ENCODE measurements at places on chromosomes 12 and 14.

DNA sequence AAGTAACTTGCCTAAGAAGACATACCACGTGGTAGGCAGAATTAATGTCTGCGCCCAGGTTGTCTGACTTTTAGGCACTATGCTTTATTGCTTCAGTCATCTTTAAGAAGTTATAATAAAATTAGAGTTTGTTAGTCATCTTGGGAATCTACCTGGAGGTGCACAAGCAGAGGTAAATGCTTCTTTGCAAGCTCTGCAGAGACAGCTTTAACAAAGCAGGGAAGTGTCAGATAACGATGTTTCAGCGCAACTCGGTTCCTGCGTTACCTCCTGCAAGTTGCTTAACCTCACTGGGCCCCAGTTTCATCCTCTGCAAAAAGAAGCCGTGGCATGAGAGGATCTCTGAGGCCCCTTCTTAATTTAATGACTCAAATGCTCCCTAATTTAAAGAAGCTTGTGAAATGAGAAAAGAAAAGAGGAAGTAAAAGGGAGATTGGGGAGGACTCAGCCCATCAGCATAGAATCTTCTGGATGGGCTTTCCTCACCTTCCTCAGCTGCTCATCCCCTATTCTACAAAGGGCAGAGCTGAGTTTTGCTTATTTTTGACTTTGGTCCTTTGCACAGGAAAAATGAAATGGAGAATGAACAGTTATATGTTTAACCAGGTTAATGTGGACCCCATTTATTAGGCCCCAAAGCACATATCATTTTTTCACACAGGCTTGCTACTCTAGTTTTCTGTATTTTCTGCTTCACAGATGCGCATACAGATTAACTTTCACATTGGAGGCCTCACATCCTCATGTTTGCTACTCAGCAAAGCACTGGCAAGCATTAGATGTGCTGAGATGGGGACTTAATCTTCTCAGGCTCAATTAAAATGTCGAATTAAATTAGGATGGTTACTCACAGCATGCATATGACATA lies 5.1 kb downstream of the ARHGDIB start:
- no peak for DNase-seq

- no peak for DNase-seq
Observed at GRCh38 chr14:60640859-60641741, 8.2 kb downstream of the SIX1 start.

DNA sequence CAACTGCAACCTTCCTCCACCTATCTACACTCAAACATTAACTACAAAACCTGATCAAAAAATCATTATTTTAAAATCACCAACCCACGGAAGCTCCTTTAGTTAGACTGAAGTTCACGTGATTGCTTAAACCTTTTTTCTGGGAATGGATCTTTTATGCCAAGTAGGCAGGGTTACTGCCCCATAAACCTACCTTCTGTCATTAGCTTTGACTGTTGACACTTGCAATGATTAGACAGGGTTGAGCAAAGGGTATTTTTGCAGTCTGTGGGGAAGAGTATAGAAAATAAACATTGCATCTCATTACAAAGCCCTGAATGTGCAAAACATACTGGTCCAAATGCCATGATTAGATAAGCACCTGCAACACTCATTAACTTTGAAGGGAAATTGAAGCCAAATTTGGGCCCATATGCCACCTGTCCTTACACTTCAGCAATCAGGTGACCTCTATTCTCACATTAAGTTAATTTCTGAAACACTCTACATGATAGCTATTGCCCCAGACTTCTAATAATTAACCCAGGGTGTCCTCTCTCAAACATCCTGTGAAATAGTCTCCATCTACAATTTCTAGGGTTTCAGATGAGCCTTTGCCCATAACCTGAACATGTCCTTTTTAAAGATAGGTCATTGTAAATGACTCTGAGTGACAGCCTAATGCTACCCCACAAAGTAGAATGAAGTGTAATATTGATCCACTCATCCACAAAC lies 156.0 kb upstream of the PLEKHG7 start:
- no peak for DNase-seq

DNA sequence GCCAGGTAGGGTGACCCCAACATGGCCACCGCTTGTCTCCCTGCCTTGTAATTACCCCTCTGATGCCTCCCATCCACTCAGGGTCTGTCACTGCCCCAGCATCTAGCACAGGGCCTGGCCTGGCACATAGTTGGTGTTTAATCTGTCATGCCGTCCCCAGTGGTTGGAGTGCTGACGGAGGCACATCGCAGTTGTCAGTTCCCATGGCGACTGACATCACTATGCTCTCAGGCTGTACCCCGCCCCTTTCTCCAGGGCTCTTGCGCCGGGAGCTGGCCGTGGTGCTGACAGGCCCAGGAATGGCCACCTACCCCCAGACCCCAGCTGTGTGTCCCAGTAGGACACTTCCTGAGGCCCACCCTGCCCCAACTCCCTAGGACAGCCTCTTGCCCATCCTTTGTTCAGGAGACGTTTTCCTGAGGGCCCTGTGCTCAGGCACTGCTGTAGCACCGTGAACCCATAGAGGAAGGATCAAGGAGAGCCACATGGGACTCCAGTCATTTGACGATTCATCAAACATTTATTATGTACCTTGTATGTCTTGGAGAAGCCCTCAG lies 23.0 kb downstream of the FAM222A start:
- DNase-seq = no peak

DNA sequence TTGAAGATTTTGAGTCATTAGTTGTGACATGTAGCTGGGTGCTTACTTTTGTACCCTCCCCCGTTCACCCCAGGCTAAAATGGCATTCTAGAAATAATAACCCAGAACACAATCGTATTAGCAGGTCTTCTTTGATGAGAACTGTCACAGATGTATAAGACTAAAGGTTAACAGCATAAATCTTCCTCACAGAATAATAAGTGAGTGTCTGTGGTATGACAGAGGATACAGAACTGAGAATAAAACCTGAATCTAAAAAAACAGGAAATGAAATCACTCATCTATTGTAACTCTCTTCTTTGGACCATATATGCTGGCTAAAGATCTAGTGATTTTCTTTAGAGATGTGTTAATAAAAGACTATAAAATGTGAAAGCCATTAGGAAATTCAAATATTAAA lies 746.6 kb downstream of the LRFN5 start:
- no peak for DNase-seq

DNA sequence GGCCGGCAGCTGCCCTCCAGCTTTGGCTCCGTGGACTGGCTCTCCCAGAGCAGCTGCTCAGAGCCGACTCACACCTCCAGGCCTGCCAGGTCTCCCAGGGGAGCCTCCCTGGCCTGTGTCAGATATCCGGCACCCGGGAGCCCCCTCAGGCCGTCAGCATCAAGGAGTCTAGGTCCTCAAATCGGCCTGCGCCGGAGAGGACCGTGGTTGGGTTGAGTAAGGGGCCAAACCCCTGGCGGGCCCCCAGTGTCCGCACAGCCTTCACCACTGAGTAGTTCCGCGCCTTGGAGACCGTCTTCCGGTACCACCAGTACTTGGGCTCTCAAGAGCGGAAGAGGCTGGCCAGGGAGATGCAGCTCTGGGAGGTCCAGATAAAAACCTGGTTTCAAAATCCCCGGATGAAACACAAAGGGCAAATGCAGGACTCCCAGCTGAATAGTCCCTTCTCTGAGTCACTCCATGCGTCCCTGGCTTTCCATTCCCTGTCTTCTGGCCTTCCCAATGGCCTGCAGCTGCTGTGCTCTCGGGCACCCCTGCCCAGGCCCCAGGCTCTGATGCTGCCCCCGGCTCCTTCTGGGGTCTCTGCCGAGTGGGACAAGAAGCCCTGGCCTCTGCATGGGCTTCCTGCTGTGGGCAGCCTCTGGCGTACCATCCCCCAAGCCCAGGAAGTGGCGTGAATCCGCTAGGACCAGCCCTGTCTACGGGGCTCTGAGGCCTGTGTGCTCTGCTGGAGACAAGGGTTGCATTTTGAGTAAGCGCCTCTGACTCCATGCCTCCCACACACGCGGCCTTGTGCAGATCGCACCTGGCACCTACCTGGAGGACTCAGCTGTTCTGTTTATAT lies 245.1 kb upstream of the ATXN7L3B start:
- no peak for DNase-seq

DNA sequence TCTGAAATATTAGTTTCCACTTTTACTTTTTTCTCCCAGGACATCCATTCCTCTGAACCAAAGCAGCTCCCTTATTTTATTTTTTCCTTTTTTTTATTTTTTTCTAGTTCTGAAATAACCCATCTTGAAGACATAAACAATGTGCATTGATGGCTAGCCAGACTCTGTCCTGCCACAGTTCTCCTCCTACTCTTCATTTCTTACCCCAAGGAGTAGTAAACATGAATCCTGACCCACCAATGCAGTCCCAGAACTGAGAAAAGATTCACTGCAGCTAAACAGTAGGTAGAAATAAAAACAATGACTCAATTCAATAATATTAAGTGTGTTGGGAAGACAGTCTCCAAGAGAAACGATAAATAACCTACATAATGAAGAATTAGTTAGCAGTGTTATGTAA lies 65.7 kb upstream of the NOVA1 start:
- no peak for DNase-seq

GRCh38 chr12:61044766-61045165 lies 1215.4 kb upstream of the USP15 start:
- no peak for DNase-seq

GRCh38 chr12:53968214-53969127 lies 4.5 kb upstream of the HOXC11 start:
- no peak for DNase-seq

DNA sequence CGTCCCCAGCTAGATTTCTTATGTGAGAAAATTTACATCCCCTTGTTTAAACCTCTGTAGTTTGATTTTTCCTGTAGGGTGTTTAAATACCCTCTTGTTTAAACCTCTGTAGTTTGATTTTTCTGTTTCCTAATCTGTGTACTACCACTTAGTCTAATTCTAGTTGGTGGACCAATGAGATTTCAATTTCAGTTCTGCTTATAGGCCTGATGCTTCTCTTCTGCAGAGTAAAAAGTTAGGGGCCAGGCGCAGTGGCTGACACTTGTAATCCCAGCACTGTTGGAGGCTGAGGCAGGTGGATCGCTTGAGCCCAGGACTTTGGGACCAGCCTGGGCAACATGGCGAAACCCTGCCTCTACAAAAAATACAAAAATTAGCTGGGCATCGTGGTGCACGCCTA lies 11.5 kb downstream of the UBC start:
- no peak for DNase-seq

- DNase-seq = no peak
Observed at GRCh38 chr12:122584177-122584863, 57.3 kb downstream of the KNTC1 start.

DNA sequence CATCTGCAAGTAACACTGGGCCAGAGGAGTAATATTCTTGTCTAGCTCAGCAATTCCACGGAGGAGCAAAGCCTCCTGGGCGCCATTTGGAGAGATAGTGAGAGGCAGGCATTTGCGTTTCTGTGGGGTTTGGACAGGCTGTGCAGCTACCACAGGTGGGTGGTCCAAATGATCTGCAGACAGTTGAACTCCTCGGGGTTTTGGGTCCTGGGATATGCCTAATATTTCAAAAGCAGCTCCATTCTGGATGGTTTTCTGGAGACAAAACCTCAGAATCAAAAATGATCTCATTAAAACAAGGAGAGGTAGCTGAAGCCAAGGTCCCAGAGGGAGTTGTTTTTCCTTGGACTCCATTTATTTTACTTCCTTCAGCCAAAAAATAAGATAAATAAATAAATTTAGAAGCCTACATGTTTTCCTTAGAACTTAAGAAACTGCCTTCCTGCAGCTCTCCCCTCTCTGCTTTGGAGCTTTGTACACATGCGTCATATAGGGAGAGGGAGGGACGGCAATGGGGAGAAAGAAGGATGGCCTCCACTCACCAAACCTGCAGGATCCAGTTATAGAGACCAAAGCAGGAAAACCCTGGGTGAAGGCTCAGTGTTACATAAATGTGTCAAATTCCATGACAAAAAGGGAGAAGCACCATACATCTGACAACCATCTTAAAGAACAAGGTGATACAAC lies 227.3 kb upstream of the DAAM1 start:
- DNase-seq = no peak

- DNase-seq = peak; percentile 75
Observed at GRCh38 chr12:57001448-57001906, 4.9 kb downstream of the ZBTB39 start.

- no peak for DNase-seq
Observed at GRCh38 chr12:104707194-104707593, 250.4 kb downstream of the CHST11 start.

DNA sequence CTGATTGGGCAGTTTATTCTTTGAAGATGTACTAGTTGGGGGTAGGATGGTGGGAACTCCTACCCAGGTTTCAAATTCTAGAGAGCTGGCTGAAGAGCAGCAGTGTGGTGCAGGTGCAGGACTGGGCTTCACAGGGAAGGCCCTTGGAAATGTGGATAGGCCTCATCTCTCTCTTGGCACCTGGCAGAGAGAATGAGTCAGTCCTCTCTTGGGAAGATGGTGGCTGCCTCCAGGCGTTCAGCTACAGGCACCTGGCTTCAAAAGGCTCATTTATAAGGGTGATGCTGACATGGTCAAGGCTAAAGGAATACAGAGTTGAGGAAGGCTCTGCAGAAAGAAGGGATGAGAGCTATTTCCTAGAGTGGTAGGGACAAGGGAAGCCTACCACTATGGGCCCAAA lies 179.7 kb upstream of the VASH1 start:
- DNase-seq = no peak

DNA sequence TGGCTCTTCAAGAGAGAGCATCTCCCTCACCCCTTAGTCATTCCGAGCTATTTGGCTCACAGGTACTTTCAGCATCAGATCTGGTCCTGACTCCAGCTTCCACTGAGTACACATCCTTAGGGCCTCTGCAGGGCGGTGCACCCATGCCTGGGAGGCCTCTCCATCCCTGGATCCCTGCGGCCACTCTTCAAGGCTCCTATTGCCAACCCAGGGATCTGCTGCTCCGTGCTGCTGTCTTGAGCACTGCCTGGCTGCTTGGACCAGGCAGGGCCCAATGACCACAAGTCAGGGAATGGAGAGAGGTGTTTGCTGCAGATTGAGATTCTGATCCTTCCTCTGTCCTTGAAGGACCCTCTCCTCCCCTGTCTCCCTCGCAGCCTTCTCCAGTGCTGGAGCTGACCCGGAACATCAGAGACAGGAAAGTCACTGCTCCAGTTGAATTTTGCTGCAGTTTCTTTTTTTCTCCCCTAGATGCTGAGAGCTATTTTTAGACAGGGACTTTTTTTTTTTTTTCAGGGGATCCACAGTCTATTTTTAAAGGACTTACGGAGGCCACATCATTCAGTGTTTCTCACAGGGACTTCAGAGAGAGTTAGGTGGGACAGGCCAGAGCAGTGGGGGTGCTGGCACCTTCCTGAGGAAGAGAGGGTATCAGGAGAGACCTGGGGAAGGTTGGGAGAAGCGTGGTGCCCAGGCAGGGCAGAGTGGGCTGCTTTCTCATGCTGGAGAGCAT lies 50.1 kb upstream of the KCNA1 start:
- no peak for DNase-seq

- DNase-seq = no peak
Observed at GRCh38 chr12:125552295-125552694, 487.1 kb downstream of the AACS start.

- DNase-seq = no peak
Observed at GRCh38 chr14:105244334-105244733, 4.0 kb upstream of the BTBD6 start.

DNA sequence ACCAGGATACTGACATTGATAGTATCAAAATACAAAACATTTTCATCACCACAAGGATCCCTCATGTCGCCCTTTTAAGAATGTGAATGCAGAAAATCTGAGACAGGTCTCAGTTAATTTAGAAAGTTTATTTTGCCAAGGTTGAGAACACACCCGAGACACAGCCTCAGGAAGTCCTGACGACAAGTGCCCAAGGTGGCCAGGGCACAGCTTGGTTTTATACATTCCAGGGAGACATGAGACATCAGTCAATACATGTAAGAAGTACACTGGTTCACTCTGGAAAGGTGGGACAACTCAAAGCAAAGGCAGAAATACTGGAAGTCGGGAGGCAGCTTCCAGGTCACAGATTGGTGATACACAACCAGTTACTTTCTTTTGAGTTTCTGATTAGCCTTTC lies 235.2 kb upstream of the KRR1 start:
- DNase-seq = no peak
